ENCODE measurements at places on chromosomes 5 and 9. TPM values are rescaled to one million over a fixed set of nuclear protein-coding genes. Genes with fewer than 3 reads are reported as not detected.

- DNase-seq, result no peak
Measured at GRCh38 chr5:45252541-45252940, 443.6 kb downstream of the HCN1 start.

The DAP gene
- total RNA-seq, result 108 TPM

The KIF20A gene
- total RNA-seq, result 55.4 TPM

DNA sequence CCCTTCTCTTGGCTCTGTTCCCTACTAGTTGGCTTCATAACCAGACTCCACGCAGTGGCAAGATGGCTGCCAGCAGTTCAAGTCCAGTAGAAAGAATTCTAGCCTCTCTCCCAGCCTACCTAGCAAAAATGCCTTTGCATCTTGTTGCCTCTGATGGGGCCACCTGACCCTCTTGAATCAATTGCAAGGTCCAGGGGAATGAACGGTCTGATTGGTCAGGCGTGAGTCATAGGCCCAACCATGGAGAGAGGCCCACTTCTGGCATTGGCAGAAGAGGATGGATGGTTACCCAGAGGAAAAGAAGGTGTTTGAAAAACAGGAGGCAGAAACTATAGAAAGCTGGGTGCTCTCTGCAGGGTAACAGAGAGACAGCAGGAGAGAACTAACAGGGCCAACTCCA, 622.6 kb downstream of the CCDC171 start:
- DNase-seq, result no peak

DNA sequence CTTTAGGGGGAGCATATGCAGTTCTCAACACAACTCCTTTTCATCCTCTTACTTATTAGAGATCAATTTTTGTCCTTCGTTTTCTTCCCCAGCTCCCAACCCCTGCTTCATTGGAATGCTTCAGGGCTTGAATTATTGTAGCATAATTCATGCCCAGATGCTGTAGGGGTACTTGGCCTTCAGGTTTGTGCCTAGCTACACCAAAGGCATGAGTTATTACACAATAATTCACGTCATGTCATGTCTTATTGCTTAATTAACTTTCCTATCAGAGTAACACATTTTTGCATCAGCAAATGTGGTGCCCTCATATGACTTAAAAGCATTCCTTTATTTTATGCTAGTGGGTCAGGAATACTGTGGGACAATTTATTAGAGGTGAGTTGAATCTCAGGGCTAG, 507.2 kb downstream of the NFIB start:
- DNase-seq, result no peak

The ELOVL7 gene
- 2.9 TPM for total RNA-seq

GRCh38 chr9:109315480-109316206, 5.2 kb downstream of the EPB41L4B start:
- DNase-seq, result no peak
